ENCODE measurements at places on chromosomes 11 and 22.

- no peak for DNase-seq
These were observed 27.9 kb upstream of the MYEOV start for GRCh38 chr11:69265911-69266510.

GRCh38 chr11:107757661-107758060, 45.8 kb upstream of the SLN start:
- no peak for DNase-seq

DNA sequence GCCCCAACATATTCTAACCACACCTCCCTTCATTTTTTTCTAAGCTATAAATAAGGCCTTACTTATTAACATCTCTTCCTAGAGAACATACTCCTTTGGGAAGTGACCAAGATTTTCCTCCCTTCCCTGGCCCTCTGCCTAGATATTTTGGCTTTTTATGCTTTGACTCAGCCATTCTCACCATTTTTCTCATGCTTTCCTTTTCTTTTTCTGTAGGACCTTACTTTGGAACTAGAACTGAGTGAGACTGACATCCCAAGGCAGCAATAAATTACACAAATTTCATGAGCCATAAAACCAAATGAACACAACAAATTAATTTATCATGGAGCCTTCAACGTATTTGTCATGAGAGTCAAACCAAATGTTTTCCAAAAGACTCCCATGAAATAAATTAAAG, 142.7 kb upstream of the CTSC start:
- no peak for DNase-seq

- DNase-seq, result no peak
These were observed 30.9 kb upstream of the MPEG1 start for GRCh38 chr11:59243633-59244032.

GRCh38 chr22:45304971-45305370, 4.8 kb upstream of the FAM118A start:
- DNase-seq, result no peak

- DNase-seq, result no peak
These were observed 54.7 kb downstream of the PANX1 start for GRCh38 chr11:94183251-94183885.

DNA sequence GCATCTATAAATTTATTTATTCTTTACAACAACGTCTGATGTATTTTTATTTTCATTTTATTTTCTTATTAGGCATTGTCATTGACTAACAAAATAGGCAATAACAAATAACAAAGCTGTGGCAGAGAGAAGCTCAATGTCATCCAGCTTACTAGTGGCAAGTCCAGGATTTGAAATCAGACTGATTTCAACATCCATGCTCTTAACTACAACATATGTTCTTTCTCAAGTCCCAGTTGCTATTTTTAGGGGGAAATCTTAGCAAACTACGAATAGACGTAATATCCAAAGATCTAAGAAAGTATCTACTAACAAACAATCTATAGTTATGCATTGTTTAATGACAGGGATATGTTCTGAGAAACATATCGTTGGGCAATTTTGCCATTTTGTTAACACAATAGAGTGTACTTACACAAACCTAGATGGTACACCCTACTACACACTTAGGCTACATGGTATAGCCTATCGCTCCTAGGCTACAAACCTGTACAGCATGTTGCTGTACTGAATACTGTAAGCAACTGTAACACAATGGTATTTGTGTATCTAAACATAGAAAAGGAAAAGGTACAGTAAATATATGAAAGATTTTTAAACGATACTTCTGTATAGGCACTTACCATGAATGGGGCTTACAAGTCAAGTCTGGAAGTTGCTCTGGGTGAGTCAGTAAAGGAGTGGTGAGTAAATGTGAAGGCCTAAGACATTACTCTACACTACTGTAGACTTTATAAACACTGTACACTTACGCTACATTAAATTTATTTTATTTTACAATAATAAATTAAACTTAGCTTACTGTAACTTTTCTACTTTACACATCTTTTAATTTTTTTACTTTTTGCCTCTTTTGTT, 151.3 kb downstream of the DLG2 start:
- DNase-seq, result no peak

DNA sequence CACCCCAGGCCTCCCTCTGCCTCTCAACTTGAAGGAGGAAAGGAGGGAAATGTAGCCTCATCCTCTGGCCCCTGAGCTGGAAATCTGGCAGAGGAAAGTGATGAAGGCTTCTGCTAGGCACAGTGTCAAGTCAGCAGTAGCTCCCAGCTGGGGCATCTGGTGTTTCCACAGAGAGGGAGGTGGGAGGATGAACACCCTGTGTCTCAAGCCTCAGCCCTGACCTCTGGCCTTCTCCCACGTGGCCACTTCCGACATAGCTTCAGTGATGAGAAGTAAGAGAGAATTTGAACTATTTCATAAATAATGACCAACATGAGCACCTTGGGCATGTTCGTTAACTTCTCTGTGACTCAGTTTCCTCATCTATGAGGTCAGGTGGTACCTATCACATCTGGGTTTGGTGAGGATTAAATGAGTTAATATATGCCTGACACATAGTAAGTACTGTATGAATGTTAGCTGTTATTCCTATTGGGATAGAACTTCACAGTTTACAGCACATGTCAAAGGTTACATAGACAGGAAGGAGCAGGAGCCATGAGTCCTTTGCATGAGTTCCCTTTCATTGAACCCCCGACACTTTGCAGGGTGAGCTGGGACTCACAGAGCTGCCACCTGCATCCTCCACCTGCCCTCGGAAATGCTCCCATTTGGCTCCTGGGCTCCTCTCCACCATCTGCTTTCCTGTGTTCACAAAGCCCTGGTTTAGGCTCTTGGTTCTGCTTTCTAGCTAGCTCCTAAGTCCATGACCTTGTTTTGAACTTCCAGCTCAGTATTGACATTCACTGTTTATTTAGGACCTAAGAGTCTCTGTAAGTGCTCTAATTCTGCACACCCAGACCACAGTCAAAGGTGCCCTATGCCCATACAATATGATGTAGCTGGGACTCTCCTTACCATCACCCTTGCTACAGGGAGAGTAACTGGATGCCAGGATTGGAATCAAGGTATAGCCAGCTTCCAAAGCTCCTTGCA, 61.7 kb downstream of the CSNK2A3 start:
- DNase-seq, result no peak

DNA sequence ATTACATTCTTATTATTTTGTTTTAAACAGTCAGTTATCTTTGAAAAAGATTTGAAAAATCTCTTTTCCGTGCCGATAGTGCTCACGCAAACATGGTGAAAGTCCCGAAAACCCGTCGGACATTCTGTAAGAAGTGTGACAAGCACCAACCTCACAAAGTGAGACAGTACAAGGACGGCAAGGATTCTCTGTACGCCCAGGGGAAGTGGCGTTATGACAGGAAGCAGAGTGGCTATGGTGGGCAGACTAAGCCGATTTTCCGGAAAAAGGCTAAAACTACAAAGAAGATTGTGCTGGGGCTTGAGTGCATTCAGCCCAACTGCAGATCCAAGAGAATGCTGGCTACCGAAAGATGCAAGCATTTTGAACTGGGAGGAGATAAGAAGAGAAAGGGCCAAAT, 28.7 kb upstream of the CTSD start:
- no peak for DNase-seq

GRCh38 chr11:82831364-82831763, 68.9 kb downstream of the PRCP start:
- no peak for DNase-seq

DNA sequence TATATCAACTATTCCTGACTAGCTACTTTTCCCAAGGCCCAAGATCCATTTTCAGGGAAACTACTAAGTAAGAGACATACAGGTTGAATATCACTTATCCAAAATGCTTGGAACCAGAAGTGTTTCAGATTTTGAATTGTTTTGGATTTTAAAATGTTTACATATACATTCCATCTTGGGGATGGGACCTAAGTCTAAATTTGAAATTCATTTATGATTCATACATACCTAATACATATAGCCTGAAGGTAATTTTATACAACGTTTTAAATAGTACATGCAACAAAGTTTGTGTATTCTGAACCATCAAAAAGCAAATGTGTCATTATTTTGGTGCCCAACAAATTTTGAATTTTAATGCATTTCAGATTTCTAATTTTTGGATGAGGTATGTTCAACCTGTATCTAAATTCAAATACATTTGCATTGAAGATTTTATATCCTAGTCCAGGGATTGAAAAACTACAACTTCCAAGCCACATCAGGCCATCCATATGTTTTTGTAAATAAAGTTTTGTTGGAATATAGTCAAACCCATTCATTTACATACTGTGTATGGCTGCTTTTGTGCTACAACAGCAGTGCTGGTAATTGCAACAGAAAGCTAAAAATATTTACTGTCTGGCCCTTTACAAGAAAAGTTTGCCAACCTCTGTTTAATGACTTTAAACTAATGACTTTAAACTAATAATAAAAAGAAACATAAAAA, 73.3 kb downstream of the CWF19L2 start:
- no peak for DNase-seq

DNA sequence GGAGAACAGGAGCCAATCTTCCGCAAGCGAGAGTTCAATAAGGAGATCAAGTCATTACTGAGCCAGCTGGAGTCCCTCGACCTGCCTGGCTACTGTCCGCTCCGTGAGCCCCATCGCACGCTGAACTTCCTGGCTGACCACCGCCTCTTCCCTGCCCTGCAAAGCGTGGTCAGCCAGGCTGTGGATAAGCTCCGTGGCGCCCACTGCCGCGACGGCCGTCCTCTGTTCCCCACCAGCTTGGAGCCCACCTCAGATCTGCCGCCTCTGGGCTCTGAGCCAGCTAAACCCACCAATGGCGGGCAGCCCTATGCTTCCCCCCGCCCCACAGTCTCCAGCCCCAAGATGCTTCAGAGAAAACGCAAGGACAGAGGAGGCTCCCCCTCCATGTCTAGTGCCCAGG, 2.3 kb downstream of the CCDC116 start:
- DNase-seq, result no peak

- DNase-seq, result no peak
These were observed 10.8 kb downstream of the SYT12 start for GRCh38 chr11:67033661-67034166.

- DNase-seq, result no peak
These were observed 17.0 kb downstream of the FADD start for GRCh38 chr11:70220136-70220535.

DNA sequence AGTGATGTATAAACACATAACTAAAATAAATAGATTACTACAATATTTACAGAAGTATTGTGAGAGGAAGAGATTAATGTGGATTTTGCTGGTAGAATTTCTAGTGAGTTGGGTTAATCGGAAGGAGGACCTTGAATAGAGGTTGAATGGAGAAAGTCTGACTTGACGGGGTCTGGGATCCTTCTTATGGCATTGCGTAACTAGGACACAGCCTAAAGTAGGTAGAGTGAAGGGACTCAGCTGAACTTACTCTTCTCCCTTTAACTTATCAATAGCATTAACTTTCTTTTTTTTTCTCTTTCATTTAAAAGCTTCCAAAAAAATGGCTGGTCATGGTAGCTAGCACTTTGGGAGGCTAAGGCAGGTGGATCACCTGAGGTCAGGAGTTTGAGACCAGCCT, 139.2 kb downstream of the HIPK3 start:
- no peak for DNase-seq

DNA sequence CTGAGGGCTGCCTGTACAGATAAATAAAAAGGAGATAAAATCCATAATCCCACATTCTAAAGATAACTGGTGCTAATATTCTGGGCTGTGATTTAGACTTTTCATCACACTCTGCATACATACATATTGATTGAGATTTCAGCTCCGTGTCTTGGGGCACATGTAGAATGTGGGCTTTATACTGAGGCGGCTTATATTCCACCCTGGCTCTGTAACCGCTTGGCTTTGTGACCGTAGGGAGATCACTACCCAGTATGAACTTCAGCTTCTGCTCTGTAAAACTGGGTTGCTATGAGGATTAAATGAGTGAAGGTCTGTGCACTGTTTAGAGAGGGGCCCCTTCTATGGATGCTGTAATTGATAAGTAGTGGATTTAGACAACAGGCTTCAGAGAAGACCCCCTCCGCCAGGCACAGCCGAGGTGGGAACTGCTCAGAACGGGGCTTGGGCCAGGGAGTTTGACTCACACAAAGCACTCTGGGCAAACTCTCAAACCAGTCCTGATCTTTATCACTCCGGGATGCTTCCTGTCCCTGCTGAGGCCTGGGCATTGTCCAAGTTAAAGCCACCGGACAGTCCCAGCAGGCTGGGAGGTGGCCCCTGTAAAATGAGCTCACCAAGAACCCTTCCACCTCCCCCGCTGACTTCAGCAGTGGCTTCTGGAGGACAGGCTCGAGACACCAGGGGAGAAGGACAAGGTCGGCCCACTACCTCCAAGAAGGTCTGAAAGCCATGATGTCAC, 17.2 kb downstream of the KIAA1671 start:
- DNase-seq, result no peak

DNA sequence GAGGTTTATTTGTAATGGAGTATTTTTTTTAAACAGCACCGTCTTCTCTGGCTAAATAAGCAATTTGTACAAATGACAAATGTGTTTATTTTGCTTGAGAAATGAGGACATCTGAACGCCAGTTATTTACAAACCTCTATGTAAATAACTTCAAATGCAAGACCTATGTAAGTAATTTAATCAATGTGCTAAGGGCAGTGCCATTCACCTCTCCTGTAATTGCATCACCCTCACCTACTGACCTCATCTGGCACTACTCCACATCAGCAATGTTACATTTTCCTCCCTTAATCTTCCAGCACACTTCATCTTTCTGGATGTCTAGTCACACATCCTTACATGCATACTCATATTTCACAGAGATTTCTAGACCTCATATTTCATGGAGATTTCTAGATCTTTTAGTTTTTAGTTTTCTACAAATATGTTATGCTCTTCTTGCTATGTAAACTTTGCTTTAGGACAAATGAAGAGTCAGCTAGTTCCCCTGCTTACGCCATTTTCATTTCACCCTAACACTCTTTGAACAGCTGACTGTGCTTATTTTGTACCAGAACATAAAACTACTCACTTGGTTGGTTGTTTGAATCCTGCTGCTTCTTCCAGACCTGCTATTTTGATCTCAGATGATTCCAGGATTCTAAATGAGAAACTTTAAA, 238.6 kb downstream of the GRM5 start:
- DNase-seq, result no peak

DNA sequence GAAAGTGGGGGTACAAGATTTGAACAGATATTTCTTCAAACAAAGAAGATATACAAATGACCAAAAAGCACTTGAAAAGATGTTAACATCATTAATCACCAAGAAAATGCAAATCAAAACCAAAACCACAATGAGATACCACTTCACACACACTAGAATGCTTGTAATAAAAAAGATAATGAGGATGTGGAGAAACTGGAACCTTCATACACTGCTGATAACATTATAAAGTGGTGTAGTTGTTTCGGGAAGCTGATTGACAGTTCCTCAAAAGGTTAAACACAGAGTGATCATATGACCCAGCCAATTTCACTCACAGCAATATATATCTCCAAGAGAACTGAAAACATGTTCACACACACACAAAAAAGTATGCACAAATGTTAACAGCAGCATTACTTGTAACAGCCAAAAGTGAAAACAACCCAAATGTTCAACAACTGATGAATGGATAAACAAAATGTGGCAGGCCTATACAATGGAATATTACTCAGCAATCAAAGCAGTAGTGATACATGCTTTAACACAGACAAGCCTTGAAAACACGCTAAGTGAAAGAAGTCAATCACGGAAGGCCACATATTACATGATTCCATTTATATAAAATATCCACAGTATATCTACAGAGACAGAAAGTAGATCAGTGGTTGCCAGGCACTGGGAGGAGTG, 15.1 kb downstream of the PITPNB start:
- no peak for DNase-seq
